ENCODE measurements at places on chromosomes 5 and 9.

- no peak for DNase-seq
Observed at GRCh38 chr5:57172466-57173318, 1.2 kb upstream of the GPBP1 start.

GRCh38 chr9:93129691-93130500 is 4.2 kb downstream of the NINJ1 start:
- DNase-seq: no peak

- peak; percentile 89 for DNase-seq
Observed at GRCh38 chr9:111161015-111161415, 122.7 kb upstream of the LPAR1 start.

GRCh38 chr5:140362311-140362710 is 2.3 kb downstream of the SLC4A9 start:
- no peak for DNase-seq

- DNase-seq: no peak
Observed at GRCh38 chr9:133512253-133513213, 12.2 kb downstream of the MYMK start.

DNA sequence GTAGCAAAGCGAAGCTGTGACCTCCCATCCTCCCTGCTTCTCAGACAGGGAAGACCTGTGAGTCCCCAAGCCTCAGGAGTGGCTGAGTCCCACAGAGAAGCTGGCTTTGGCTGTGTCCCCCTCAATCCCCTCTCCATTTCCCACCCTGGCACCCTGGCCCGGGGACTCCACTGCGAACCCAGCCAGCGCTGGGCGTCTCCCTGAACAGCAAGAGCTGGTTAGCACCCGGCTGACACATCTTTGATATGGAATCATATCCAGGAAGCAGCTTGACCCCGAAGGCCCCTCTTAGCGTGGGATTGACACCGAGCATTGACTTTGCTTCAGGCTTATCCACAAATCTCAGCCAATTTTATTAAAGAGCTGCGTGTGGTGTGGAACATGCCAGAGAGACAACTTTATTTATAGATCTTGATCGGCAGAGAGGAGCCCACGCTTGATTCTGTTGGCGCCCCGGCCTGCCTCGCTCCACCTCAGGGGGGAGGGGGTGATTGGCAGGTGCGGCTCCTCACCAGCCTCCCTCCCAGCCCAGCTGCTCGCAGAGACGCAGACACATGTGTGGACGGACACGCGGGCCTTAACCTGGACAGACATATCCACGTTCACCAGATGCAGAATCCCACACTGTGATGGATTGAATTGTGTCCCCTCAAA is 120.7 kb upstream of the MVB12B start:
- no peak for DNase-seq

GRCh38 chr9:121321016-121321503 is 49.0 kb downstream of the STOM start:
- DNase-seq: no peak

DNA sequence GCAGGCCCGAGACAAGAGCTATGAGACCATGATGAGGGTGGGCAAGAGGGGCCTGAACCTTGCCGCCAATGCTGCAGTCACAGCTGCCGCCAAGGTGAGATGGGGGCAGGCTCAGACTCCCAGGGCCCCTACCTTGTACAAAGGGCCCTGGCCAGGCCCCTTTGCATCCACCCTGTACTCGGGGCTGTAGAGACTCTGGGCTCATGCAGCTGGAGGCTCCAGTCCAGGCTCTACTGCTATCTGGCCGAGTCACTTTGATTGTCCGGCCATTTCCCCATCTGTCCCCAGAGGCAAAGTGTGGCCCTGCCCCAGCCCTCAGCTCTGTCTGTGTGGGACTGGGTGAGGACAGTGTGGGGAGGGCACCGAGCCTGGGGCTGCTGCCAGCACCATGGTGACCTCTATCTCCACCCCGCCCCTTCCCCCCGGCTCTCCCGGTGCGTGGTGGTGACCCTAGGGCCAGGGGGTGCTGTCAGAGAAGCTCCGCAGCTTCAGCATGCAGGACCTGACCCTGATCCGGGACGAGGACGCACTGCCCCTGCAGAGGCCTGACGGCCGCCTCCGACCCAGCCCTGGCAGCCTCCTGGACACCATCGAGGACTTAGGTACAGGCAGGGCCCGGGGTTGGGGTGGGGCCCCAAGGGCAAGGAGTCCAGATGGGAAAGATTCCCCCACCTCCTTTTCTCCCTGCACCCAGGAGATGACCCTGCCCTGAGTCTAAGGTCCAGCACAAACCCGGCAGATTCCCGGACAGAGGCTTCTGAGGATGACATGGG is 6.1 kb downstream of the REEP2 start:
- DNase-seq: no peak

GRCh38 chr5:172411484-172412072 is 42.7 kb downstream of the SH3PXD2B start:
- DNase-seq: no peak

- no peak for DNase-seq
Observed at GRCh38 chr9:77677957-77678535, 29.9 kb upstream of the GNA14 start.

DNA sequence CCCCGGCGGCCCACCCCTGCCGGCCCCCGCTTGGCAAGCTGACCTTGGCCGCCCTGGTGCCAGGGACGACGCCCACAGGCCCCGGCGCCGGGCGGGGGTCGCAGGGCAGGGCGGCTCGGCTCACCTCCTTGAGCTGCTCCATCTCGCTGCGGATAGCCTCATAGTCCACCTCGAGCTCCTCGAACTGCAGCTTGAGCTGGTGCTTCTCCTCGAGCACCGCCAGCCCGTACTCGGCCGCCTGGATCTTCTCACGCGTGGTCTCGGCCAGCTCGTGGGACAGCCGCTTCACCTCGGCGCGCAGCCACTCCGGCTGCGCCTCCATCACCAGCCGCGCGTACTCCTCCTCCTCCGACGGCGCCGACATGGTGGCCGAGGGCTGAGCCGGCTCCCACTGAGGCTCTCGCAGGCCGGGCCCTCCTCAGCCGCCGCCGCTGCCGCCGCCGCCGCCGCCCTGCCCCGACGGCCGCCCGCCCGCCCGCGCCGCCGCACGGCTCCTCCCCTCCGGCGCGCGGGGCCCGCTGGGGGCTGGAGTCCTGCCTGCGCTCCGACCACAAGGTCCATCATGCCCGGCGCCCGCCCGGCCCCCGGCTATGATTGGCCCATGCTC is at the start of gene BICD2:
Gene BICD2 (minus strand): TSS at position 453 of the 607 bp plus-strand sequence. CDS start 89 bp downstream, at position 364.
- DNase-seq: no peak

GRCh38 chr9:108182950-108183381 is 672.8 kb downstream of the ACTL7B start:
- DNase-seq: peak; percentile 41

DNA sequence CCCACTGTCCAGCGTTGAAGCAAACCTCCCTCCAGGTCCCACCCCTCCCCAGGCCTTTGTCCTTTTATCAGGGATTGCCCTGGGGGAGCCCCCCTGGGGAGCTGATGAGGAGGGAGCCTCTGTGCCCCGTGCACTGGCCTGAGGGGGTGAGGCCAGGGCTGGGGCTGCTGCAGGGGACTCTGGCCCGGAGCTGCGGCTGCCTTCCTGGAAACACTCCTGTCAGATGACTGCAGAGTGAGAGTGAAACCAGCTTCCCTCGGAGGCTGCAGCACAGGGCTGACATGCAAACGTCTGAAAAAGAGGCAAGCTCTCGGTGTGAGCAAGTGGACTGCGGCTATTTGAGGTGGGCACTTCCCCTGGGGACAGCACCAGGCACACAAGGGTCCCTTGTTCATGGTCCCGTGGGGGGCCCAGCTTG is 4.6 kb upstream of the TRAF2 start:
- no peak for DNase-seq

GRCh38 chr5:81629986-81630385 is 120.9 kb downstream of the SSBP2 start:
- no peak for DNase-seq

DNA sequence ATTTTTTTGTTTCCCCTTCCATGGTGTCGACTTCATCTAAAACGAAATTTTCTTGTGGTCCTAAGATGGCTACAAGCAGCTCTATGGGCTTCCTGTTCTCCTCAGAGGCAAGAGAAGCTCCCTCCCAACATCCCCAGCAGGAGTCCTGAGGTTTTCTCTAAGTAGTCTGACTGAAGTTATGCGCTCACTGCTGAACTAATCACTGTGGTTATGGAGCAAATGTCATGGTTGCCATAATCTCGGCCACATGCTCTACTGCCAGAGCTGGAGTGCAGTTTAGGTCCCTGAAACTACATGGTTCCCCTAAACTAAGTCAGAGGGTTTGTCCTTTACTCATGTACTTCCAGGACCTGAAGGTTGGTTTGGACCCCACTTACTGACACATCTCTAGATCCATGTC is 68.0 kb upstream of the MAMDC2 start:
- peak; percentile 82 for DNase-seq

- no peak for DNase-seq
Observed at GRCh38 chr5:105782501-105782900, 1888.2 kb downstream of the EFNA5 start.

DNA sequence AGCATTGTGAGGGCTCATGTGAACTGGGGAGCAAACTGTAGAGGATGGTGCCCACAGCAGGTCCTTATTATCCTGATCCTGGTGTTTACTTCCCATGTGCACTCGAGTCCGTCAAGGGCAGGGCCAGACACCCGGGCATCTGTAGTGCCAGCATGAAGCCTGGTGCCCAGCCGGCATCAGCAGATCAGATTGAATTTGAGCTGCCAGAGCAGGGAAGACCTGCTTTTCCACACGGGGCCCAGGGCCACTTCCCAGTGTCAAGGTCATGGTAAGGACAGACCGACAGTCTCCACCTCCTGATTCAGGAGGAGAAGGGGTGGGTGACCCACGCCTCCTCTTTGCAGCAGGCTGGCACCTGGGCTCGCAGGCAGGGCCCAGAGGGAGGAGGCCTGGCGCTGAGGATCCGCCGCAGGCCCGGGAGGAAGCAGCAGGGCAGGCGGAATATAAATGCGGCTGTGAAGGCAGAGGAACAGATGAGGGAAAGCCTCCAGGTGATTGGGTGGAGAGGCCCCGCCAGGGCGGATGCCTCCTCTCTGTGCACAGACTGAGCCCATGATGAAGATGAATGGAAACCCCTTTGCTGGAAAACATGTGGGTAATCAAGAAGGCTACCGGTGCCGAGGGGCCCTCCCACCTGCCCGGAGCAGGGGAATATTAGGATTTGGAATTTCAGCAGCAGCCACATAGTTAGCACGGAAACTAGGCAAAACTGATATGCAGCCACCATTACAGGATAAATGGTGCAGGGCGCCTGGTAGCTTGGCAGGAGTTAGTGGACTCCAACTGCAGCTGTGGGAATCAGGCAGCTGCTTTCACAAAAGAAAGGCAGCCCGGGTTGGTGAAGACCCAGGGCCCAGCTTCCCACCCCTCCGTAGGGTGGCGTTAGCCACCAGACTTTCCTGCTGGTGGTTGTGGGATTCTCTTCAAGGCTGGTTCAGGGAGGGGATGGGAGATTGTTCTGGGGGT is 114.9 kb downstream of the GAPVD1 start:
- DNase-seq: no peak

- DNase-seq: peak; percentile 28
Observed at GRCh38 chr5:169431386-169431785, 130.4 kb upstream of the SLIT3 start.

- DNase-seq: no peak
Observed at GRCh38 chr5:33857037-33857436, 34.8 kb downstream of the ADAMTS12 start.

- no peak for DNase-seq
Observed at GRCh38 chr5:43236653-43237355, 44.8 kb downstream of the NIM1K start.

- DNase-seq: peak; percentile 64
Observed at GRCh38 chr5:75236322-75237316, at the start of gene ANKRD31. Gene ANKRD31, minus strand, starts transcription at chr5:75236878. Its CDS starts 192 bp downstream, at chr5:75236686.

- DNase-seq: no peak
Observed at GRCh38 chr5:6396836-6397535, 18.6 kb upstream of the MED10 start.

DNA sequence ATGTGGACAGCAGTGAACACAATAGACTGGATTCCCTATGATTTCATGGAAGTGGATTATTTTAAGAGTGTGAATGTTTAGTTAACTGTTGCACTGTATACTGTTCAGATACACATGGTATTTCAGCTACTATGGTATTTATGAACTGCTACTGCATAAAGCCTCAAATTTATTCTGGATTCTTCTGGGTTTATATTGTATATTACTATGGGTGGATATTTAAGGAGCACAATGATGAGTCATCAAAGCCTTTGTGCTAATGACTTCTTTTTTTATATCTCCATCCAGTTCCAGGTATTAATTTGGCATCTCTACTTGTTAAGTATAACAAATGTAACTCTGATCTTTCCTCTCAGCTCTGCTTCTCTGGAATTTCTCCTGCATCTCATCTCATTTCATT is 6.8 kb downstream of the KDM4C start:
- no peak for DNase-seq

DNA sequence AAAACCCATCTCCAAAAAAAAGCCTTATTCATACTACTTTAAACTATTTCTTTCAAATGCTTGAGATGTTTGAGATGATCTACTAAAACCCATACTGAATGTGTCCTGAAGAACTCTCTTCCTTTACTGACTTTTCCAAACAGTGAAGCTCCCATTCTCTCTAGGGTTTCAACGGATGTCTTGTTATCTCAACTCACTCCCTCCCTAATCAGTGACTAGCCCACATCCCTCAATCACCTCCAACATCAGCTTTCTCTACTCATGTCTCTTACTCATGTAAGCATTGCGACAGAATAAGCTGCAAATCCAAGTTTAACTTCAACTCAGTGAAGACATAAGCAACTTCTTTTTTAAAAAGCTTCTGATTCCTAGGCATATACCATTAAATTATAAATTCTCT is 42.1 kb downstream of the WDR41 start:
- no peak for DNase-seq

DNA sequence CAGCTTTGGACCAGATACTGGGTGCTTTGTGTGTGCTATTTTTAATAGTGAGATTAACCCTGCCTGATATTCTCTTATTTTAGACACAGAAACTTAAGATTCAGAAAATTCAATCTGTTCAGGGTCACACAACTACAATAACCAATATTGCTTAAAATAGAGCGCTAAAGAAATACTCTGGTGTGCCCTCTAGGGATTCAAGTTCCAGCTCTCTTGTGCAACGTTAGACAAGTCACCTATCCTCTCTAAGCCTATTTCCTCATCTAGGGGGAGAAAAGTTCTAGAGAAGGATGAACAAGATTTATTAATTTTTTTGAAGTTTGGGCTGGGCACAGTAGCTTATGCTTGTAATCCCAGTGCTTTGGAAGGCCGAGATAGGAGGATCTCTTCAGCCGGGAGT is 2.1 kb upstream of the SCAI start:
- DNase-seq: no peak

Measured in LHCN-M2 (cell line).